ENCODE measurements at places on chromosomes 1 and 21.

GRCh38 chr1:2425892-2426291 is 13.5 kb upstream of the PEX10 start:
- DNase-seq: no peak

GRCh38 chr1:53115403-53116306 is 26.8 kb downstream of the SLC1A7 start:
- no peak for DNase-seq

GRCh38 chr1:112389689-112390088 is 6.3 kb upstream of the CTTNBP2NL start:
- DNase-seq: no peak

GRCh38 chr1:42176902-42177519 is 12.5 kb upstream of the GUCA2A start:
- DNase-seq: no peak

- DNase-seq: no peak
Measured at GRCh38 chr1:114695430-114696058, at the start of gene AMPD1. Gene AMPD1, minus strand, starts transcription at chr1:114695546. Its CDS starts 75 bp downstream, at chr1:114695471.

- DNase-seq: no peak
Measured at GRCh38 chr1:85290826-85291225, 14.4 kb upstream of the BCL10 start.

- DNase-seq: no peak
Measured at GRCh38 chr1:63843884-63844283, 70.1 kb downstream of the ROR1 start.

DNA sequence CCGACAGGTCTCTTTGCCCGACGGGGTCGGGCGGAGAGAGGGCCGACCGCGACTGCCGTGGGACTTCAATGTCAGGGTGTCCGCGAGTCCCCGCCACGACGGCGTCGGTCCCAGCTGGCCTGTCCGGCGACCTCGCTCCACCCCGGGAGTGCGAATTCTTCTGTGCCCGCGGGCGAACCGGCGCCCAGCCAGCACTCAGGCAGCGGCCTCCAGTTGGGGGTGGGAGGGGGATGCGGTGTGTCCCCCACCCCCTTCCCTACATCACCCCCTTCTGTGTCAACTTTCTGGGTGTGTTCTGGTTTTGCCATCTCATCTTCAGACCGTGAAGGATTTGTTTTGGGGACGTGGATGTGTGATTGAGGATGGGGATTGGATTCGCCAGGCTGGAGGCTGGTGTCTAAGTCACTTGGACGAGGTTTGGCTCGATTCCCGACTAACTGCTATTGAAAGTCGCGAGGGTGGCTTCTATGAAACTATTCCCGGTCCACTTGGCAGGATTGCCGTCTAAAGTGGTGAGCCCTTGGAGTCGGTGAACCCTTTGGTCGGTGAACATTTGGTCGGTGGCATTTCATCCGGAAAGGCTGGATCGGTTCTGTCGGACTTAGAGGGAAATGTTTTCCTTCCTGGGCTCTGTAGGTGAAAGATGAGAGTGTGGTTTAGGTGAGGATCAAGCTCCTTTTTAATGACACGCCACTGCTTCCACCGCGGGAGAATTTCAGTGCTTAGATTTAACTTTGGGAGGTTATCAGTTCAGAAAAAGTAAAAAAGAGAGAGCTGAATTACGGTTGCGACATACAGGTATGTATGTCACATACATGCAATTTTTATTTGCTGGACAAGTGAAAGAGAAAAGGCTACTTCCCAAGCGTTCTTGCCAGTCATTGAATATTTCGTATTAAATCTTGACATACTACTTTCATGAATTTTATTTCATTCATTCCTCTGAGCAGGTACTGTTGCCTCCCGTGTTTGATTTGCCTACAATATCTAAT is 771 bp downstream of the ABCD3 start:
- DNase-seq: no peak

- DNase-seq: no peak
Measured at GRCh38 chr1:208231881-208232661, 12.1 kb downstream of the PLXNA2 start.
